ENCODE measurements at places on chromosomes 2 and 18.

DNA sequence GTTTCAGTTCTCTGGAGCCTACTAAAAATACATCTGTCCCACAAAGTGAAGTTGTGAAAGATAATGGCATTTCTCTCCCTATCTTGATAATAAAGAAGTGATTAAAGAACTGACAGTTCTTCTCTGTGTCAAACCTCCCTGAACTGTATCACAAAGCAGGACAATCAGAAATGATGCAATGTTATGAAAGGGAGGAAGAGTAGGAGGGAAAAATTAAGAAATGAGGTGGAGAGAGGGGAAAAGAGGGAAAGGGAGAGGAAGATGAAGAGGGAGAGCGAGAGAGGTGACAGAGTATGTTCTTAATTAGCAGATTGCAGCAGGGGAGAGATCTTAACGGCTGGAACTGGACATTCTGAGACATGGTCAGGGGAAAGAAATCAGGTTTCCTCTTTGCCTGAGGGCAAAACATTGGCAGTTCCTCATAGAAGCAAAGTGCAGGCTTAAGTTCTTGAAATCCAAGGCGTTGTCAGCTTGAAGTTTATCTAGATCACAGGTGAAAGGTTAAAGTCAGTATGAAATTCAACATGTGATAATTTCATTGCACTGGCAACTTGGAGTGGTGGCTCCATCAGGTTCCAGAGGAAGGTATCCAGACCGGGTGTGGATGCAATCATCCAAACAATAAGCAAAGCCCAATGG, 54.6 kb downstream of the RDH14 start:
- no peak for DNase-seq

DNA sequence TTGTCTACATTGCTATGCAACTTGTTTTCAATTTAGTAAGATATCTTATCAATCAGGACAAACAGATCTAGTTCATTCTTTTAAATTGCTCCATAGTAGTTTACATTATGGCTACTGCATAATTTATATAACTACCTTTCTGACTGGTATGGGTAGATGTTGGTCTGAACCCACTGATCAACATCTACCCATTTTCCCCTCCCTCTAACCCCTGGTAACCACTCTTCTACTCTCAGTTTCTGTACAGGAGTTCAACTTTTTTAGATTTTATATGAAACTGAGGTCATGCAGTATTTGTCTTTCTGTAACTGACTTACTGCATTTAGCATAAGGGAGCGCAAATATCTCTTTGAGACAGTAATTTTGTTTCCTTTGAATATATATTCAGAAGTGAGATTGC, 73.2 kb downstream of the ITSN2 start:
- no peak for DNase-seq

GRCh38 chr2:48939232-48939631, 183.7 kb upstream of the LHCGR start:
- no peak for DNase-seq

- DNase-seq = no peak
Observed at GRCh38 chr2:203897544-203897943, 30.0 kb downstream of the CTLA4 start.

DNA sequence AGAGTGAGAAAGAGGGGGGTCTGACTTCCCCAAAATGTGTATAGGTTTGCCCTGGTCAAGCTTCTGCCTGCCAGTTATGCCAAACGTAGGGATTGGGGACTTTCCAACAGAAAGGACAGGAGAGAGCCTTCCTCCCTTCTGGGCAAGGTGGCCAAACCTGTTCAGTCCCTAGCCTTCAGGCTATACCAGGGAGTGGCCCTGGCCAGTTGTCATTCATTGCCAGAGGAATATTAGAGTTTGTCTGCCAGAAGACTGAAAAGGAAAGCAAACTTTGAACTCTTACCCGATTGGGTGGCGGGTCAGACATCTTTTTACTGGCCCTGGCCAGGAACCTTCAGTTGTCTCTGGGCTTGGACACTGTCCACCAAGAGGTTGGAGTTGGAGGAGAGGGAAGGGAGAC, 22.1 kb downstream of the RAB3GAP1 start:
- DNase-seq = no peak

DNA sequence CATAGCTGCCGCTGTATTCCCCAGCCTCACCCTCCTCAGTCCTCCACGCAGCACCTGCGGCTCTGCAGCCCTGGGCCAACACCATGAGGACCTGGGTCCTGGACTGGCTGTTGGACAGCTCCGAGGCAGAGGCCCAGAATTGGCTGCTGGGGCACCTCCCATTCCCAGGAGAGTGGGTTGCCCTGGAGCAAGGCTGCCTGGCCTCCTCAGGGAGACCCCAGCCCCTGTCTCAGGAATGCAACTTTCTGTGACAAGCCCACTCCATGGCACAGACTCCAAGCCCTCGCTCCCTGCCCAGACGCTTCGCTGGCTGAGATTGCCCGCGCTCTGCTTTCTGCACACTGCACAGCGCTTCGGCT, 33.0 kb downstream of the CYP26B1 start:
- DNase-seq = no peak

DNA sequence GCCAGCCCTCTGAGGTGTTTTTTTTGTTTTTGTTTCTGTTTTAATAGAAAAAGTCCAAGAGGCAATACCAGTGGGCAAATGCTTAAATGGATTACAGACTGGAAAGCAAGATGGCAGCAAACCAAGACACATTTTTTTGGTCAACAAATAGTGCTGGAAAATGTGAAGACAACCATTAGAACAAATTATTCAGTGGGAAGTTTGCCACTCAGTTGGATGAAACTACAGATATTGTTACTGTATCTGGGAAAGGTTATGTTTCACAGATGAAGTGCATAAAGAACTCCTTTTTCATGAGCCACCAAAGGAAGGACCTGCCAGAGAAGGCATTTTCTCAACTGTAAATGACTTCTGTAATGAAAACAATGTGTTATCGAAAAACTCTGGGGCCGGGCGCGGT, 93.0 kb upstream of the ODC1 start:
- no peak for DNase-seq

GRCh38 chr18:2914185-2914880, 67.5 kb downstream of the EMILIN2 start:
- DNase-seq = no peak

DNA sequence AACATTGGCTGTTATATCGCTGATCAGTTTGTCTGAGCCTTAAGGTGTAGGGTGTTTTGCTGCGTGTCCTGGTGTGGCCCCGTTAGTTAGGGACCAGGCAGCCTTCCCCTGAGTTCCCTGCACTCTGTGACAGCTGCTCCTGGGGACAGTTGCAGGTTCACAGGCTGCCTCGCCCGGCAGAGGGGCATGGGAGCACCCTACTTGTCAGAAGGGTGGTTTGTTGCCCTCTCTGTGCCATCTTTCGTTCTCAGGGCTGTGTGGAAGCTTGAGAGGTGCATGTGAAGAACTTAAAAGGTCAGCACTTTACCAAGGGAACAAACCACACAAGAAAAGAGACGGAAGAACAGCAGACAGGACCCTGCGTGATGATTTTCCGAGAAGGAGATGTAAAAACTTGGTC, 159.6 kb downstream of the LDLRAD4 start:
- DNase-seq = no peak

DNA sequence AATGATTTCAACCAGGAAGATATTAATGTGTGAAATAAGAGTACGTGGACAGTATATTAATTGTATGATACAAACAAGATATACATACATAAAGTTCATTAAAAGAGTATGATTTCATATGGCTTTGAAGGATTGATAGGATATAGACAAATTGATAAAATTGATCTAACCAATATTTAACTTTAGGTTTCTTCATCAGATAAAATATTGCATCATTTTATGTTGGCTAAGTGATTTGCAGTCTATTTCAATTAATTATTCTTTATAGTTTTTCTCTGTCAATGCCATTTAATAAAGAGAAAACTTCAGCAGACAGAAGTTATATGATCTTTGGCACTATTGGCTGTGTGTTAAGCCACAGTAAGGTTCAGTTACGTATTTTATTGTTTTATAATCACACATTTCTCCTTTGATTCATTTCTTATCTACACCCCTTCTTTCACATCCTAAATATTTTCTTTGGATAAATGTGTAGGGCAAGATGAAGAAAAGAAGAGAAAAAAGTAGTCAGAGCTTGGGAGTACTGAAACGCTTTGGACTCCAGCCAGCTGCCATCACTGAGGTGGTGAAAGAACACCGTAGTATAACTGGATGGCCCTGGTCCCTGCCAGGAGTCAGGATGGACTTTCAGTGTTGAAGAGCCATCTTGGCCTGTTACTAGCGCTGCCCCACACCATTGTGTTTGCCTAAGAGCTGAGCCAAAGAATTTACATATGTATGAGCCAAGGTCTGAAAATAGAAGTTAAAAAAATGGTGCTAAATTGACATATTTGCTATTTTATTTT, 9.8 kb upstream of the CPS1 start:
- no peak for DNase-seq

- DNase-seq = no peak
Observed at GRCh38 chr2:201923436-201924328, 110.0 kb upstream of the FZD7 start.

Measured in activated T-cell treated with anti-CD3 and anti-CD28 coated beads for 1 hour (primary cell).